Coronary artery (tissue), 2 donors: ENCODE measurements at places on chromosomes 6 and 20.

DNA sequence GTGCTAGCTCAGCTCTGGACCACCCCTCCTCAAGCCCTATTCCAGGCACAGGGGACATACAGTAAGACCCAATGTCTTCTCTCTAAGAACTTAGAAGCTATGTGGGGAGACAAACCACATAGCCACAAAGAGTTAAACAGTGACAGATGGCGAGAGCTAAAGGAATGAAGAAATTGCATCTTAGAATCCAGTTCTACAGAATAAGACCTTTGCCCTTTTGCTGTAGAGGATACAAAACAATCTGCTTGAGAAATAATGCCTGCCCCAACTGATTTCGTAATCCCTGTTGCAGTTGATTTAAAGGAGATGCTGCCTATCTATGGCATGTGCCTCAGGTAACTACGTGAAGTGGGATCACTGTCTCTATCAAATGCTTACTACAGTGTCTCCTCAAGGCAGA, 31.2 kb downstream of the TNFRSF21 start:
- DNase-seq = no peak

- DNase-seq = no peak
Measured at GRCh38 chr6:13716225-13716954, 4.8 kb upstream of the RANBP9 start.

- DNase-seq = no peak
Measured at GRCh38 chr20:36391456-36391855, 85.3 kb downstream of the DLGAP4 start.

DNA sequence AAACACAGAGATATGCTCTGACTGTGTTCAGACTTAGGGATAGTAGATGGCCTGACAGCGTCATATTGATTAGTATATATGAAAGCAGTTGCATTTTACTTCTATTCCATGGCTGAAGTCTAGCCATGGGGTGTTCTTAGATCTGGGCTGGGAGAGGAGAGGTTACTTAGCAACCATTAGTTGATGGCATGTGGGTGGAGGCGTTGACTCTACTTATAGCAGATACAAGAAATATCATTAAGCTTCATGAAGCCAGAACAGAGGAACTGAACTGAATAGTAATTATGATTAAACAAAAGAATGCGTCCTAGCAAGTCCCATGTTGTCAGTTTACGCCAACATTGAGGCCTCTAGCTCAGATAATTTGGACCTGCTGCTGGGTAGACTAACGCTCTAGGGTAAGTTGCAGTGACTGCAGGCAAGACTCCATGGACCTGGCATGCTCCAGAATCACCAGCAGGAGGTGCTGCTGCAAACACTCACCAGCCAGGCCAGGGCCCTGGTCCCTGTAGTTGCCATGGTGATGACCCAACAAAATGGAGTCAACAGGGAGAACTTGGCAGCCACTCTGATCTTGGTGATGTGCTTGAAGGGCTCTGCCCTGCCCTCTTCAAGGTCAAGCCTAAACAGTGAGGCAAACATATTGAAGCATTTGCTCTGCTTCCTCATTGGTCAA, 477.3 kb downstream of the PREX1 start:
- DNase-seq = no peak

GRCh38 chr6:169420912-169421543, 167.4 kb upstream of the THBS2 start:
- no peak for DNase-seq

DNA sequence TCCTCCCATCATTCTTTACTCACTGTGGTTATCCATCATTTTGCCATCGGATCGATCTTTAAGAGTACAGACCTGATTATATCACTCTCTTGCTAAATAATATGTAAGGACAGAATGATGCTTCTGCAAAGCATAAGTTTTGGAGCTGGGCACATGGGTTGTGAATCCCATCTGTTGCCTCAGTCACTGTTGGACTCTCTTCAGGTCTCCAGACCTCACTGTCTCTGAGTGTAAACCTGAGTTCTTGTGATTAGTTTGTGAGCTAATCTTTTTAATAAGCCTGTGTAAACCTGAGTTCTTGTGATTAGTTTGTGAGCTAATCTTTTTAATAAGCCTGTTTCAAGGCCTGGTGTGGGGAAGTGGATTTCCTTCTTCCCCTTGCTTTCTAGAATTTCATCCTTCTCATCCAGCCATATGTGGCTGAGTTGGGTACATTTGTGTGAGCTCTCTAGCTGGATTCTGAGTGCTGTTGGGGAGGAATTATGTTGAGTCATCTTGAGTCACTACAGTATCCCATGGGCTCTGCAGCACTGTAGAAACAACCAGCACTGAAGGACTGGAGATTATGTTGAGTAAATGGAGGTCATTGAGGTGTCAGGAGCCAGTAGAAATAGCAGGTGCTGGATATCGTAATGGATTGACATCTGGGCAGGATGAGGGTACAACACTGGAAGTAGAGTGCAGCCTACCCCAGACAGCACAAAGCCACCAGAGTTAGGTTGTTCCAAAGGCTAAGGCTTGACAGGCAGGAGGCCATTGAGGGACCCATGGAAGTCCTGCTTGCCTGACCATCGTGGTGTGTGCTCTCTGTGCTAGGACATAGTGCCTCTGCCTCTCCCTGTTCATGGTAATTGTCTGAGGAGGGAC, 52.4 kb downstream of the SCAND1 start:
- no peak for DNase-seq
